Stimulated activated CD4-positive, alpha-beta T cell treated with anti-CD3 and anti-CD28 coated beads, Interleukin-1b, Interleukin-23, amount 100 ng/mL, for 4 hours (primary cell): ENCODE measurements at places on chromosomes 7 and 10.

DNA sequence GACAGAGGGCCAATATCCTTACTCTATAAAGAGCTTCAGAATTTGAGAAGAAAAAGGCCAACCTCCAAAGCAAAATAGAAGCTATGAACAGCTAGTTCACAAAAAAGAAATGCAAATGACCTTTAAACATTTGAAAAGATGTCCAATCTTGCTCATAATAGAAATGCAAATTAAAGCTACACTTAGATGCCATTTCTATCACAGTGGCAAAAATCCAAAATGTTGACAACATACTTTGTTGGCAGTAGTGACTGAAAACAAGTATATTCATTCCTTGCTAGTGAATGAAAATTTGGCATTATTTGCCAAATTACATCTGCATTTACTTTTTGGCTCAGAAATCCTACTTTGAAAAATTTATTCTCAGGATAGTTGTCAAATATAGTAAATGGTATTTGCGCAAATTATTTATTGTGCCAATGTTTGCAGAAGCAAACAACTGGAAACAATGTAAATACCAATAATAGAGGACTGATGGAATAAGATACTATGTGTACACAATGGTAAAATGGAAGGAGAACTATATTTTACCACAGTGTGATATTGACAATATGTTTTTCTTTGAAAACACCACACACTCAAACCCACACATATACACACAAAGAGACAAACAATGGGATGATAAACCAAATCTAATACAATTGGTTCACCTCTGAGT, 9.4 kb downstream of the TMEM106B start:
- no peak for DNase-seq

- no peak for DNase-seq
Measured at GRCh38 chr7:25967278-25968204, 184.5 kb upstream of the NFE2L3 start.

DNA sequence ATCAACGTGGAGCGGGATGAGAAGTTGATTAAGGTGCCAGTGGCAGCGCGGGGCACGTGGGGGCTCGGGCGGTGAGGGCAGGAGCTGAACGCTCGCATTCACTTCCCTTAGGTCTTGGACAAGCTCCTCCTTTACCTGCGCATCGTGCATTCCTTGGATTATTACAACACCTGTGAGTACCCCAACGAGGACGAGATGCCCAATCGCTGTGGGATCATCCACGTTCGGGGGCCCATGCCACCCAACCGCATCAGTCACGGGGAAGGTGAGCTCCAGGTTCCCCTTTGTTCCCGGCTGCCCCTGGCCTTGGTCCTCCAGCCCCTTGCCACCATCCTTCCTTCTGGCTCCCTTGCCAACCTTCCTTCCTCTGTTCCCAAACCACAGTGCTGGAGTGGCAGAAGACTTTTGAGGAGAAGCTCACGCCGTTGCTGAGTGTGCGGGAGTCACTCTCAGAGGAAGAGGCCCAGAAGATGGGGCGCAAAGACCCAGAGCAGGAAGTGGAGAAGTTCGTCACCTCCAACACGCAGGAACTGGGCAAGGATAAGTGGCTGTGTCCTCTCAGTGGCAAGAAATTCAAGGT, 2.5 kb downstream of the UFSP1 start:
- no peak for DNase-seq

DNA sequence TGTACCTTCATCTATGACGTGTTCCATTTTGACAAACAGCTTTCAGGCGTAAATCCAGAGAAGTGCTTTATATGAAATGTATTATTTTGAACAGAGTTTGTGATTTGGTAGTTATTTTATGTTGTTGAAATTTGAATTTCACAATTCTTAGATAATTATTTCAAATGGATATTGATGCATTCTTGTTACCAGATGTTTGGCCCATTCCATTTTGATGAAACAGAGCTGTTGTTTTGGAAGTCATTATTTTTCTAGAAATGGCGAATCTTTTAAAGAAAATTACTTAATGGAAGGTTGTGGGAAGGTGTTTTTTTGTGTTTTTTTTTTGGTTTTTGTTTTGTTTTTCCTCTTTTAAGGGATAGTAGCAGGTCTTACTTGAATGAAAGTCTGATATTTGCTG, 2.4 kb downstream of the OTUD1 start:
- DNase-seq: no peak

- DNase-seq: no peak
Measured at GRCh38 chr10:11414314-11415038, 197.0 kb downstream of the USP6NL start.

- no peak for DNase-seq
Measured at GRCh38 chr7:17029150-17029549, 147.4 kb upstream of the AGR3 start.

DNA sequence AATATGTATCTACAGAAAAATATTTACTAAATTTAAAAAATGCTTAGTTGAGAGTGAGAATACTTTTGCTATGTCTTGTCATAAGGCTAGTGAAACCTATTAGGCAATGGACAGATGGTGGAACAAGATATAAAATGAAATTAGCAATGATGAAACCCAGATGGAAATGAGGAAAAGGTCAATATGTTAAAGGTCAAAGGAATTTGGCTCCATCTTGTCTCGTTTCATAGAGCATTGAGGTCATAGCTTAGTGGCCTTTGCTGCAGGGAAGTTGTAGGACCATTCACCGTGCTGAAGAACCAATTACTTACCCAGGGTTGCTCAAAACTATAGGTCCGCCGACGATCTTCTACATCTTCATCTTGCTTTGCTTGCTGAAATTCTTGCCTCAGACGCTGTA, 683.9 kb downstream of the PARD3 start:
- DNase-seq: no peak

GRCh38 chr7:46206476-46207060, 285.5 kb upstream of the IGFBP3 start:
- DNase-seq: no peak

GRCh38 chr10:112698133-112698817, 251.3 kb downstream of the VTI1A start:
- DNase-seq: no peak

DNA sequence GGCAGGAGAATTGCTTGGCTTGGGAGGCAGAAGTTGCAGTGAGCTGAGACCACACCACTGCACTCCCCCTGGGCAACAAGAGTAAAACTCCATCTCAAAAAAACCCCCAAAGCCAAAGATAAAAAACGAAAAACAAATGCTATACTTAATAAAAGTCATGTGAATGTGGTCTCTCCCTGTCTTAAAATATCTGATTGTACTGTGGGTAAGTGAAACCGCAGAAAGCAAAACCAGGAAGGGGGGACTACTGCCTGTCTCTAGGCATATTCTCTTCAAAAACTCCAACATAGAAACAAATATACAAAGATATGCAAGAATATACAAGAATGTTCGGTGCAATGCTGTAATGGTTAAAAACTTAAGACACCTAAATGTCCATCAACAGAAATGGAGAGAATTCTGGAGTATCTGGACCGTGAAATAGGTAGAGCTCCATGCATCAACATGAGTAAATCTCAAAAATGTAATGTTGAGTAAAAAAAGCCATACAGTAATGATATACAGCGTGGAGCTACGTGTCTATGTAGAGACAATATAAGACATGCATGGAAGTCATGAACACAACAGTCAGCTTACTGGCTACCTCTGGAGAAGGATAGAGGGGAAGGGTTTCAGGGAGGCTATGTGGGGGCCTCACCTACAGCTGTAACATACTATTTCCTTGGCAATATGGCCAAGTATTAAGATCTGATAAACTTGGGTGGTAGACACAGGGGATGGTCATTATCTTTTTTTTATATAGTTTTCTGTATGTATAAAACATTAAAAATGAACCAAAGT, 2.1 kb downstream of the ZNF394 start:
- DNase-seq: no peak

DNA sequence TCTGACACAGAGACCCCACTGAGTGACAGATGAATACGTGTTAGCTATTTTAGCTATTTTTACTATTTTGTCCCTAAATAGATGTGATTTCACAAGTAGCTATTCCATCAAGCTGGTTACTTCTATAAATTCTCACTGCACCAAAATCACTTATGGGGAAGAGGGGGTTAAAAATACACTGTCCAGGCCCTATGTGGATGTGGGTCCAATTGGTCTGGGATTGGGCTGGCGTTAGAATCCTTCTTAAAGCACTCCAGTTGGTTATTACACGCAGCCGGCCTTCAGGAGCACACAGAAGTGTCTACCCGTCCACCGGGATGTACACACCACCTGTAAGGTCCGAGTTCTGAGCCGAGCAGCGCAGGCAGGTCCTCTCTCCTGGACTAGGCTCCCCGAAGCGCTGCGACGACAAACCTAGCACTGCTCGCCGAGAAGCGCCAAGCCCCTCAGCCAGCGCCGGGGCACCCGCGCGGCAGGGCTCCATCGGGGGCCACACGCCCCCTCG, 222.3 kb upstream of the MKLN1 start:
- DNase-seq: no peak

DNA sequence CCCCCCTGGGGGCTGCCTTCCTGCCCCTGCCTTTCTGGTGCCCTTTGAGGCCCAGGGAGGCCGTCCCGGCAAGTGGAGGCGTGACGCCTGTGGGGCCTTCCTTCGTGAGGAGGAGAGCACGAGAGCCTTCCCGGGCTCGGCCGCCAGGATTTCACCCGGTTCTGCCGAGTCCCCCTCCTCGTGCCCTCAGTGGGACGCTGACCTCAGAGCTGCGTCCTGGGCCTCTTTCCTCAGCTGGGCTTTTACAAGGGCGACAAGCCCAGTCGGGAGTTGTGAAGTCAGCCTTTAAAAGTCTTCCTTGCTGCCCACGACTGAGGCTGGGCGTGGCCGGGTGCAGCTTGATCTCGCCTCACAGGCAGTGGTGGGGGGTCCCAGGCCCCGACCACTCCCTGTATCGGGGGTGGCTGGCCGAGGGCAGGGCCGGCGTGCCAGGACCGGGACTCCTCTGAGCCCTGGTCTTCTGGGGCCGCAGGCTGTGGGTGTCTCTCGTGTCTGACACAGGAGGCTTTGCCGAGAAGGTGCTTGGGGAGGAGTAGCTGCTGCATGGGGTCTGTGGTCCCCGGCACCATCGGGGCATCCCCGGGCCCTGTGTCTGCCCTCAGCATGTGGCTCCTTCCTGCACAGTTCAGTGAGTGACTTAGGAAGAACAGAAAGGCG, 41.8 kb downstream of the FAM20C start:
- no peak for DNase-seq

DNA sequence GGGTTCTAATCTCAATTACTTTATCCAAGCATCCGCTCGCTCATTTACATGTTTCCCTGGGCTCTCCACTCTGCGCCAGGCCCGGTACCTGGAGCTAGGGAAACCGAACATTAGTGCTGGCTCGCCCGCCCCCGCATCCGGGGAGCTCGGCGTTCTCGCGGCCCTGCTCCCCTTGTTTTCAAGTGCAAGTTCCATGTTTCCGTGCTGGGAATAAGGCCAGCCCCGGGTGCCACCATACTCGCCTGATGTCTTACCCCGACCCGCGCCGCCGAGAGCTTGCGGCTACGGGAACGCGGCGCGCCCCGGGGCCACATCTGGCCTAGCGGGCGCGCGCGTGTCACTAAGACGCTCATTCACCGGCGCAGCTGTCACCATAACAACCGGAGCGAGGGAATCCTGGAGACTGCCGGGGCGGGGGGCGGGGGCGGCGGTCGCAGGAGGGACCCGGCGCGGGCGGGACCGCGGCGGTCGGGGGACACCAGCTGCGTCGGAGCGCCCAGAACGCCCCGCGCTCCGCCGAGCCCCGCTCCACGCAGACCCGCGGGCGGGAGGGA, at the start of gene NEURL1:
Gene NEURL1, plus strand, starts transcription at position 344 of the 554 bp plus-strand sequence. CDS start 683 bp downstream, outside the sequence.
- DNase-seq: peak; percentile 18

DNA sequence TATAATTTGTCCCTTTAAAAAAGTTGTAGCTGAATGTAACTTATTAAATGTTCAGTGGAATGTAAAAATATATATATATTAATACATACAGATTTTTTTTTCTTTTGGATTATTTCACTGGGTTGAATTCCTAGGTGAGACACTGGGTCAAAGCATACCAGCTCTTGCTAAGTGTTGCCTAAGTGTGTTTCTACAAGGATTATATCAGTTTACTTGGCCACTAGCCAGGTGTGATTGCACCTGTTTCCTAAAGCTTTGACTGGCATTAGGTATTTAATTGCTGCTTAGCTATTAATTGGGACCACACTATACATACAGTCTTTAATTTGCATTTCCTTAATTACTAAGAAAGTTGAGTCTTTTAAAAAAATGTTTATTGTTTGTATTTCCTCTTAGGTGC, 5.5 kb upstream of the ELOVL3 start:
- DNase-seq: no peak

- DNase-seq: peak; percentile 67
Measured at GRCh38 chr10:101843032-101844021, at the start of gene KCNIP2. TSS of gene KCNIP2 (minus strand) at chr10:101843800. CDS start at chr10:101843568, 232 bp downstream.

GRCh38 chr7:485188-486081, 34.2 kb downstream of the PDGFA start:
- no peak for DNase-seq

DNA sequence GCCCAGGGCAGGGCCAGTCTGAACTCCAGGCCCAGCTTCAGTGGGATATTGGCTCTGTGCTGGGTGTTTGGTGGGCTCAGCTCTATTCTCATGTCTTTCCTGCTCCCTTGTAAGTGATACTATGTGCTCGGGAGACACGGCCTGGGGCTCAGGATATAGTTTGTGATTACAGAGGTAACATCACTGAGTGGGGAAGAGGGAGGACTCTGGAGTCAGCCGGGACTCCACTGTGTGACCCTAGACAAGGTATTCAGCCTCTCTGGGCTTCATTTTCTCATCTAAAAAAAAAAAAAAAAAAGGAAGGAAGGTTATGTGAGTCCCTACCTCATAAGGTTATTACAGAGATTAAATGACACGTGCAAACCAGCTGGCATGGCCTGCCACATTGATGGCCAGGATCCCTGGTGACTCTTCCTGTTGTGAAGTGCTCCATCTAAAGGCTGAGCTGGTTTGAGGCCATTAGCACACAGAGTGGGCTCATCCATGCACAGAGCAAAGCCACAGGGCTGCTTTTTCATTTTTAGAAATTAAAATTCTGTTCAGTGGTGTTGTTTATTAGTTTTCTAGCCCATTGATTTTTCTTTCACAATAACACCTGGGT, 15.7 kb downstream of the SLC13A4 start:
- DNase-seq: no peak

DNA sequence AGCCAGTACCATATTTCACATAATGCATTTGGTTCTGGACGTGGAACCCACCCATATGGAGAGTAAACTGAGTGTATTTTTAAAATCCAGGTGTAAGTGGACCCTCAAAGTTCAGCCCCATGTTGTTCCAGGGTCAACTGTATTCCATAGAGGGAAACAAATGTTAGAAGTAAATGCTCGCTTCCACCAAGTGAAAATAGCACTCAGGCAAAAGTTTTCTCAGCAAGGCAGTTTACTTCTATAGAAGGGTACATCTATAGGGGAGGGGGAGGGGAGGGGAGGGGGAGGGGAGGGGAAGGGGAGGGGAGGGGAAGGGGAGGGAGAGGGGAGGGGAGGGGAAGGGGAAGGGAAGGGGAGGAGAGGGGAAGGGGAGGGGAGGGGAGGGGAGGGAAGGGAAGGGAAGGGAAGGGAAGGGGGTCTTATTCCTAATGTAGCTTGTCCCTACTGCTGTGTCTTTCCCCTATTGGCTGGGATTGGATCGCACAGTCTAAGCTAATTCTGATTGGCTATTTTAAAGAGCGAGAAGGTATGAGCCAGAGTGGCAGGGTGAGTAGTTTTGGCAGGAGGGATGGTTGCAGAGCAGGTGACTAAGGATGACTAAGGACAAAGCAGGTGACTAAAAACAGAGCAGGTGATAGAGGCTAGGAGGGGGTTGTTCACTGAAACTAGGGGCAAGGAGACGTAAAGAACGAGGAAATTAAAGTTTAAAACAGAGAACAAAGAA, 29.1 kb downstream of the GARIN1A start:
- DNase-seq: no peak

GRCh38 chr10:119367841-119368549, 160.6 kb downstream of the GRK5 start:
- DNase-seq: no peak
